ENCODE measurements at places on chromosomes 12 and 14.

DNA sequence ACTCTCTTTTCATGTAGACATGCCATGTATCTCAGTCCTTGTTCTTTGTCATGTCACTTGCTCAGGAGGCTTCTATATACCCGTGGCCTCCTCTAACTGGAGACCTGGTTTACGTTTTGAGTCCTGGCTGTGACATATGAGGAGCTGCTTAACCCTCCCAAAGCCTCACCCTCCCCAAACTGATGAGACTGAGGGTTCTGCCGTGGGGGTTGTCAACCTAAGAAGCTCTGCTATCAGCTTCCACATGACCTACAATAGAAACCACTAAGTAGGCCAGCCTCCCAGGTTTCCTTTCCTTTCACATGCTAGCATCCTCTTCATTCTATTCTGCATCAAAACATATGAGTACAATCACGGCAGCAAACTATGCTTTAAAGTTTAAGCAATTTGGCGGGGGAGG is 76.8 kb upstream of the WSCD2 start:
- H3K4me1 ChIP-seq, result no peaks in the 10 kb centered on the region

DNA sequence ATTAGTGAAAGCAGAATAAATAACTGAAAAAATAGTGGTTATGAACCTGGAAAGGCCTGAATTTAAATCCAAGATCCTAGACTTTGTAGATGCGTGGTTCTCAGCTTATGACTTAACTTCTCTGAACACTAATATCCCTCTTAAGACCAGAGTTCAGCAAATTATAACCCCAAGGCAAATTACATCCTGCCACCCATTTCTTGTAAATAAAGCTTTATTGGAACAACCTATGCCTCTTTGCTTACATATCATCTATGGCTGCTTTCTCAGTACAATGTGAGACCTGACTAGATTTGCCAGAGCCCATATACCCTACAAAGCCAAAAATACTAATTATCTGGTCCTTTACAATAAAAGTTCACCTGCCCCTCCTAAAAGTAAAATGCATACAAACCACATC is 199.1 kb downstream of the MED13L start:
- H3K36me3 ChIP-seq, result no peaks in the 10 kb centered on the region
- H3K27me3 ChIP-seq, result no peaks in the 10 kb centered on the region
- no peak overlapping the region for H3K27ac ChIP-seq
- no peak for DNase-seq
- no peak overlapping the region for H3K4me3 ChIP-seq

DNA sequence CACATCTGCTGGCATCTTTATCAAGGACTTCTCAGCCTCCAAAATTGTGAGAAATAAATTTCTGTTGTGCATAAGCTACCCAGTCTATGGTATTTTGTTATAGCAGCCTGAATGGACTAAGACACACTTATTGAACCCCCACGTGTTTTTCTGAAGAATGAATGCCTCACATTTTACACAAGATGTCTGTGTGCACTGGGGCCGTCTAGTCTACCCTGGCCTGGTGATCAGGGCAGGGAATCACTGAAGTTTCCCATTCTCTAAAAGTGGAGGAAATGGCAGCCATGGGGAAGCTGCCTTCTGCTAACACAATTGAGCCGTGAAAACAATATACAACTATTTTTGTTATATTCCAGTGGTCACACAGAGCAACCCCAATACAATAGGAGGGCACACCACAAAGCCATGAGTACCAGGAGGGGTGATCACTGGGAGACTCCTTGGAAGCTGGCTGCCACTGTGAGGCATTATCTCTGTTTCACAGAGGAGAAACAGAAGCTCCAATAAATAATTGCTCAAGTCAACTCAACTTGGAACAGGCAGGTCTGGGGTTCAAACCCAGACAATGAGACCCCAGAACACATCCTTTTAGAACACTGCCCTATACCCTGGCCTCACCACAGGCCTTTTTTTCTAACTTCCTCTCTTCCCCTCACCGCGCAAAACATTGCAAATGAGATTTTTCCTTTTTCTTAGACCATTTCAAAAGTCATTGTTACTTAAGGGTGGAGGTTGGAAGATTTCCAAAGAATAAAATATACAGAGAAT is 18.3 kb upstream of the LTA4H start:
- peaks cover under 1% of the 10 kb centered on the region for H3K4me1 ChIP-seq
- peak overlapping the region; percentile 38 for H3K27ac ChIP-seq
- H3K4me3 ChIP-seq, result no peak overlapping the region
- no peaks in the 10 kb centered on the region for H3K36me3 ChIP-seq

GRCh38 chr12:68453876-68454275 is 121.7 kb upstream of the MDM1 start:
- no peak overlapping the region for H3K27ac ChIP-seq
- DNase-seq, result no peak
- no peaks in the 10 kb centered on the region for H3K36me3 ChIP-seq
- H3K4me3 ChIP-seq, result no peak overlapping the region
- H3K4me1 ChIP-seq, result peaks cover 12% of the 10 kb centered on the region

GRCh38 chr14:54253195-54253947 is 143.4 kb upstream of the CDKN3 start:
- no peaks in the 10 kb centered on the region for H3K4me1 ChIP-seq
- DNase-seq, result peak; percentile 5
- H3K36me3 ChIP-seq, result no peaks in the 10 kb centered on the region
- no peak overlapping the region for H3K4me3 ChIP-seq

DNA sequence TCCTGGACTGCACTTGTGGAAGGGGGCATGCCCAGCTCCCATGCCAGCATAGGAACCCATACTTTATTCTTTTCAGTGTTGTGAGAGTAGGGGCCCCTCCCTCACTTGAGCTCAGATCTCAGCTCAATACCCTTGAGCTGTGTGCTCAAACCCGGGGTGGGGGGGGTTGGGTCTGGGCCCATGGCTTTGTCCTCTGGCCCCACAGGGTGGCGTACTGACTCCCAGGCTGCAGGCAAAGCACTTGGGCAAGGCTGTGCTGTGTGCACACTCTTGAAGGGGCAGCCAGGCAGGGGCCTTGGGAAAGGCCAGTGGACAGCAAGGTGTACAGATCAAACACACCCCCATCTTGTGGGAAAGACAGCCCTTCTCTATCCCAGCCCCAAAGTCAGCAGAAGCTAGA is 81.8 kb downstream of the WIF1 start:
- H3K4me1 ChIP-seq, result no peaks in the 10 kb centered on the region
- no peaks in the 10 kb centered on the region for H3K27me3 ChIP-seq
- H3K36me3 ChIP-seq, result no peaks in the 10 kb centered on the region

GRCh38 chr14:94180655-94181271 is 6.6 kb downstream of the PPP4R4 start:
- H3K4me3 ChIP-seq, result peak overlapping the region; percentile 22
- no peak overlapping the region for H3K27ac ChIP-seq
- H3K27me3 ChIP-seq, result peaks cover 10% of the 10 kb centered on the region
- H3K36me3 ChIP-seq, result no peaks in the 10 kb centered on the region
- DNase-seq, result no peak

DNA sequence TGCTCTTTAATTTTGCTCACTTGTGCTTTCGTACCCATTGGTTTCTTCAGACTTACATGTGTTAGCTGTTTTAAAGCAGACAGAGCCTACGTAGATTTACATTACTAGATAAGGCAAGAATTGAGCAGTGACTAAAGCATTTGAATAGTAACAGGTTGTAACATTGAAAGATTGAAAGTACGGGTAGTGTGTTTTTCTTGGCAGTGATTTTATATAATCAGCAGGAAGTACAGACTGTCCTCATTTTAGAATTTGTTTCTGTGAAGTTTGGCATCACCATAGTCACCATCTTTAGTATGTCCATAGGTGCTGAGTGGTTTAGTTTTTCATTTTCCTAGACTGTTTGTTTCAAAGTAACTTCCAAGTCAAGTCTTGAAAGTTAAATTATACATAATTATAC is 14.0 kb downstream of the RTRAF start:
- no peaks in the 10 kb centered on the region for H3K27me3 ChIP-seq
- H3K36me3 ChIP-seq, result peaks cover 35% of the 10 kb centered on the region
- no peak overlapping the region for H3K27ac ChIP-seq
- DNase-seq, result no peak

DNA sequence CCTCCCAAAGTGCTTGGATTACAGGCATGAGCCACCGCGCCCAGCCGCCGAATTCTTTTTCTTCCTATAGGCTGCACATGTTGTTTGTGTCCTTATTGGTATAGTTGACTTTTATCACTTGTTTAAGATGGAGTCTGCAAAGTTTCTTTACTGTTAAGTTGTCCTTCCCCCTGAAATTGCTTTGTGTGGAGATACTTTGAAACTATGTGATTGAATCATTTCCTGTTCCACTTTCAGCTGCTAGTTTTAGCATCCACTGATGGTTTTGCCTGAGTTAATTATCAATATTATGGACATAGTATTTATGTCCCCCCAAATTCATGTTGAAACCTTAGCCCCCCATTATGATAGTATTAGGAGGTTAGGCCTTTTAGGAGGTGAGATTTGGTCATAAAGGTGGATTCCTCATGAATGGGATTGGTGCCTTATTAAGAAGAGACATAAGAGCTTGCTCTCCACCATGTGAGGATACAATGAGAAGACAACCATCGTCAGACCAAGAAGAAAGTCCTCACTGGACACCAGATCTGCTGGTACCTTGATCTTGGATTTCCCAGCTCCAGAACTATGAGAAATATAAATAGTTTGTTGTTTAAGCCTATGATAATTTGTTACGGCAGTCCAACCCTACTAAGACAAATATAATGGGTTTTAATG is 34.9 kb downstream of the PPHLN1 start:
- H3K27ac ChIP-seq, result no peak overlapping the region
- no peaks in the 10 kb centered on the region for H3K27me3 ChIP-seq
- H3K4me1 ChIP-seq, result peaks cover 11% of the 10 kb centered on the region
- no peaks in the 10 kb centered on the region for H3K36me3 ChIP-seq

GRCh38 chr14:104721505-104722431 is 2.3 kb upstream of the ADSS1 start:
- no peak for DNase-seq
- no peaks in the 10 kb centered on the region for H3K27me3 ChIP-seq
- peak overlapping the region; percentile 84 for H3K27ac ChIP-seq

GRCh38 chr12:46450279-46450748 is 77.7 kb upstream of the SLC38A2 start:
- peak; percentile 62 for DNase-seq
- H3K36me3 ChIP-seq, result no peaks in the 10 kb centered on the region
- no peak overlapping the region for H3K4me3 ChIP-seq
- H3K27ac ChIP-seq, result peak overlapping the region; percentile 2

DNA sequence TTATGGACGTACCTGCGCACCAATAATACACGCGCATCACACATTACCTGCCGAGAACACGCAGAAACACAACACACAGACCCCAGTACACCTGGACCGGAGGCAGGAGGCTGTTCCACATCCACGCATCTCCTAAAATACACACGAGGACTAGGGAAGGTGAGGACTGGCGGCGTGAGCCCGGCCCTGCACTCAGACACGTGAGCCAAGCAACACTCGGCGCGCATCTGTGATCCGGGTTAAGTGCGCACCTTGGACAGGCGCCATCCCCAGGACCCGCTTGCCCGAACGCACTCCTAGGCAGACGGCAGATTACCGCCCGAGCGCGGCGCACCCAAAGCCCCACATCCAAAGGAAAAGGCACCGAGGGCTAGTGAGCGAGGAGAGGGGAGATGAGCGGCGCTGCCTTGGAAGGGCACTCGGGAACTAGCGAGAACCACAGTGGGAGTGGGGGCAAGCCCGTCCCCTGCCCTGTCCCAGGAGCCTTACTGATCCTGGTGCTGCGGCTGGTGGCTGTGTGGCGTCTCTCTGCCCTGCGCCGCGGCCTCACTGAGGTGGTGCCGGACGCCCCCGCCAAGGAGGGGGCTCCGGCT is 417 bp downstream of the GLS2 start:
- H3K4me1 ChIP-seq, result peaks cover 10% of the 10 kb centered on the region
- H3K4me3 ChIP-seq, result peak overlapping the region; percentile 84
- H3K36me3 ChIP-seq, result no peaks in the 10 kb centered on the region
- H3K27me3 ChIP-seq, result no peaks in the 10 kb centered on the region
- no peak for DNase-seq
- H3K27ac ChIP-seq, result no peak overlapping the region

GRCh38 chr14:71533390-71533789 is 398.8 kb upstream of the RGS6 start:
- no peak for DNase-seq
- H3K4me3 ChIP-seq, result no peak overlapping the region

DNA sequence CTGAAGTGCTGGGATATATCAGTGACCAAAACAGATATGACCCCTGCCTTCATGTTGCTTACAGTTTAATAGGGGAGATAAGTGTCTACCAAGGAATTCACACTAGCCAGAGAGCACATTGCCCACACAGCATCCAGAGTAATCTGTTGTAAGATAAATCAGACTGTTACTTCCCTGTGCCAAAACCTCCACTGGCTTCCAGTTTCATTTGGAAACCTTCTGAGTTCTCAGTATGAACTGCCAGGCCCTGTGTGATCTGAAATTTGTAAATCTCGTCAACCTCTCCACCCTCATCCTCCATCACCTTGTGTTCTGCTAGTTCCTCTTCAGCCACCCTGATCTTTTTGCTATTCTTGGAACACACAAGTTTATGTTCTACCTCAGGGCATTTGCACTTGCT is 154.7 kb downstream of the ETV6 start:
- no peak overlapping the region for H3K27ac ChIP-seq
- H3K4me1 ChIP-seq, result peaks cover under 1% of the 10 kb centered on the region
- no peaks in the 10 kb centered on the region for H3K27me3 ChIP-seq
- no peak overlapping the region for H3K4me3 ChIP-seq
- no peaks in the 10 kb centered on the region for H3K36me3 ChIP-seq
- no peak for DNase-seq

GRCh38 chr14:90332271-90332584 is 487 bp upstream of the NRDE2 start:
- DNase-seq, result no peak
- no peaks in the 10 kb centered on the region for H3K36me3 ChIP-seq
- H3K4me1 ChIP-seq, result peaks cover 11% of the 10 kb centered on the region
- H3K27ac ChIP-seq, result peak overlapping the region; percentile 85

DNA sequence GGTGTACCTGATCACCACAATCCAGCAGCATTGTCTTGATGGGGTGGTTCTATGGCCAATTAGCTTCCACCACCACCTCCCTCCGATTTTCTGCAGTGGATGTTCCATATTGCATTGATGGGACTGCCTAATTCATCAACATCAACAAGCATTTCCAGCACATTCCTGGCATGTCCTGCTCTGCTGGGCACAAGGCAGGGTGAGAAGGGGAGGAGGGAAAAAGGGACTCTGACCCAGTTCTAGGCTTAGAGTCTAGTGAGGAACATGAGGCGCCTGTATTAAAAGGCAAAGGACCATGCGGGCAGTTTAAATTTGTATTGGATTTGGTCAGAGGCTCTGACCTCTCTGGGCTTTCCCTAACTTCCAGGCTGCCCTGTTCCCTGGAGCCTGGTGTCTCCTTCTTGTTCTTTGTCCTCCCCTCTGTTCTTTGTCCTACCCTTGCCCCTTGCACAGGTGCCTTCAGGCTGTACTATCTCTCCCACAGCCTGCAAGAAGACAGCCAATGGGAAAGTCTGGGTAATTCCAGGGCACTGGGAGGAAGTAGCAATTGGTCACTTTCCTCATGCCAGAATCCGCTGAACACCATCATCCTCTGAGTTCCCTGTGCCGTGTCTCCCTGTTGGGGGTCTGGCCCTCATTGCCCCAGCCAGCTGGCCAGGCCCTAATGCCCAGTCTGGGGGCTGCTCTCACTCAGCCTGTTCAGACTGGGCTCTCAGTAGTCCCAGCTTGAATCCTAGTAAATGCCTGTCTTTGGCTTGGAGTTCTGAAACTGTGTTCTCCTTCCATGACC is 43.3 kb downstream of the TSPAN11 start:
- H3K27ac ChIP-seq, result no peak overlapping the region
- no peaks in the 10 kb centered on the region for H3K4me1 ChIP-seq
- H3K4me3 ChIP-seq, result no peak overlapping the region
- no peaks in the 10 kb centered on the region for H3K27me3 ChIP-seq
- DNase-seq, result no peak
- no peaks in the 10 kb centered on the region for H3K36me3 ChIP-seq

Data from thoracic aorta (tissue), 2 donors.